Stimulated activated CD8-positive, alpha-beta memory T cell treated with anti-CD3 and anti-CD28 coated beads, Interleukin-7, amount 100 ng/mL, for 48 hours (primary cell): ENCODE measurements at places on chromosomes 3 and 15.
A peak's percentile ranks its signal among the peaks of the same experiment; 100 is the strongest.

DNA sequence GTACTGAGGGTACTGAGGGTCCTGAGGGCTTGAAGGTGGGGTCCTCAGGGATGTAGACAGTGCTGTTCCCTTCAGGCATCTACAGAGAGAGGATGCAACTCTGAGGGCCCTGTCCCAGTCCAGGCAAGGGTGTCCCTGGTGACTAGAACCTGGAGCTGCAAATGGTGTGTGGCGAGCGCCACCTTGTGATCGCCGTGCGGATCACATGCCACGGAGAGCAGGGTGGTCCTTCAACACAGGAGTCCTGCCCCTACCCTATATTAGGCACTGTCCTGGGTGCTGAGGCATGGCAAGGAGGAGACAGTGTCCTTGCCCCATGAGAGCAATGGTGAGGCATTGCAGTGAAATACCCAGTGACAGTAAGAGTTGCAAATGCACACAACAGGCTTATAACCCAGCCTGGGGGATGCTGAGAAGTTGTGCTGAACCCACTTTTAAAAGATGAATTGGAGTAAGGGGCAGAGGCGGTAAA is 23.6 kb downstream of the RHCG start:
- peak; percentile 21 for DNase-seq

DNA sequence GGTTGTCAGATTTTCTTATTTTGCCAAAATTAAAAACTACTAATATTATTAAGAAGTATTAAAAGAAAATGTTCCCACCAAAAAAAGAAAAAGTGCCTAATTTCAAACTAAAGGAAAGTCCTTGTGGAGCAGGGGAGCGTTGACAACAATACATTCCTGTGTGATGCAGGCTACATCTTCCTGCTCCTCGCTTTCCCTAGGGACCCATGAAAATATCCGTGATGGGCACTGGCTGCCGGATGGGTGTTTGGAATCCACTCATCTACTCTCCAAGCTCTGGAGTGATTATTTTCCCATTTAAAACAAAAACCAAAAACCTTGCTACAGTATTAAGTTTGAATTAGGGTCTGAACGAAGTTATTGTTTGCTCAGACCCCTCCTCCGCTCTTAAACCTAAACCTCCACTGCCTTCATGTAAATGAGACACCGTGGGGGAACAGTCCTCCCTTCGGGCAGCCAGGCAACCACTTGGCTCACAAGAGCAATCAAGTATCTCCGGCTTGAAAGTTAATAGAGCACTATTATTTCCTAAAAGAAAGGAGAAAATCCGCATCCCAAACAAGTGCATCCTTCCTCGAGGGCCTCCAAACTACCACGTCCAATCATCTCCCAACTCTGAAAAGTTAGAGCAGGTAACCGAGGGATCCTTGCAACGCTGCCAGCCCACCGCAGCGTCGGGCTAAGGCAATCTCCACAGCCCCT is 1.5 kb downstream of the ITGB5 start:
- DNase-seq: no peak

GRCh38 chr3:52172262-52172757 is 18.1 kb upstream of the POC1A start:
- no peak for DNase-seq

DNA sequence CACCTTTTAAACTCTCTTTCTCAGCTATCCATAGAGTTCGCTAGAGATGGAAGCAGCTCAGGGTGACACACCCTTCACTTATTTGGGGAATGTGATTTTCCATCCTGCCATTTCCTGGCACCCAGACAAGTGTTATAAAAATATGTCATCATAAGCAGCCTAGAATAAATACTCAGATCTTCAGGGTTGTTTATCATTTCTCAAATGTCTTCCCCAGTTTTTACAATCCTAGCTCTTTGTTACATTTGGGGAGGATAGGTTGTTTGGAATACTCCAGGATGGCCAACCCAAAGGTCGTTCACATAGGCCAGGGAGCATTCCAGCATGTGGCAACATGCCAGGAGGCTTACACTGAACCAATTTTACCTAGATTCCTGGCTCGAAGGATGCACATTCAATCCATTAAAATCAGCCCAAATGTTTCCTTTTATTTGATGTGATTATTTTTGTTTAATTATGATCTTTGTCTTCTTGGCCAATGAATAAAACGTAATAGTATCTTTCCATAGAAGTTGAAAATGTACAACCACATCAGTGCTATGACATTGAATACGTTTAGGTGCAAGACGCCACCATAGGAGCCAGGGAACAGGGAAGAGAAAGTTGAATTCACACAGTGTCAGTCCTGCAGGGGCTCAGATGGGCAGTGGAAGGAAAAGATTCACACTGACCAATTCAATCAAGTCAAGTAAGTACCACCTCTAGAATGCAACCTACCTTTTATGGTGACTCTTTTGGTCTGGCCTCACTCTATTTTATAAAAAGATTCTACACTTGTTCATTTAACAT is 537.7 kb upstream of the MDFIC2 start:
- no peak for DNase-seq

GRCh38 chr3:149783576-149783975 is 8.8 kb downstream of the ANKUB1 start:
- DNase-seq: no peak

- DNase-seq: no peak
These were observed 41.1 kb upstream of the SEC61A1 start for GRCh38 chr3:128011140-128011539.

GRCh38 chr3:124076235-124076634 is 84.3 kb upstream of the ROPN1 start:
- no peak for DNase-seq
